ENCODE measurements at places on chromosomes 6 and 20.

DNA sequence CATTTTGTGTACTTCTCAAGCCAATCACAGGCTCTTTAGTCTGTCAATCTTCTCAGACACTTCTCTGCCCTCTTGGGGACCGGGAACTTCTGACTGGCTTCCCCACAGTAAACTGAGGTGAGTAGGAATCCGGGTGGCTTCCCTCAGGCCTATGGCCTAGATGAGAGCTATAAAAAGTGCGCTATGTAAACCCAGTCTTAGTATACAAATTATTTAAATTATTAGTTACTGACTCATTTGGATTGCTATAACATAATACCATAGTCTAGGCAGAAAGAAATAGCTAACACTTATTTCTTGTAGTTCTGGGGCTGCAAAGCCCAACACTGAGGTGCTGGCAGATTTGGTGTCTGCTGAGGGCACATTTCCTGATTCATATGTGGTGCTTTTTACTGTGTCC, 109.2 kb upstream of the MCHR2 start:
- no peak for DNase-seq

- DNase-seq = no peak
These were observed 88.1 kb downstream of the ERMARD start for GRCh38 chr6:169839493-169839892.

DNA sequence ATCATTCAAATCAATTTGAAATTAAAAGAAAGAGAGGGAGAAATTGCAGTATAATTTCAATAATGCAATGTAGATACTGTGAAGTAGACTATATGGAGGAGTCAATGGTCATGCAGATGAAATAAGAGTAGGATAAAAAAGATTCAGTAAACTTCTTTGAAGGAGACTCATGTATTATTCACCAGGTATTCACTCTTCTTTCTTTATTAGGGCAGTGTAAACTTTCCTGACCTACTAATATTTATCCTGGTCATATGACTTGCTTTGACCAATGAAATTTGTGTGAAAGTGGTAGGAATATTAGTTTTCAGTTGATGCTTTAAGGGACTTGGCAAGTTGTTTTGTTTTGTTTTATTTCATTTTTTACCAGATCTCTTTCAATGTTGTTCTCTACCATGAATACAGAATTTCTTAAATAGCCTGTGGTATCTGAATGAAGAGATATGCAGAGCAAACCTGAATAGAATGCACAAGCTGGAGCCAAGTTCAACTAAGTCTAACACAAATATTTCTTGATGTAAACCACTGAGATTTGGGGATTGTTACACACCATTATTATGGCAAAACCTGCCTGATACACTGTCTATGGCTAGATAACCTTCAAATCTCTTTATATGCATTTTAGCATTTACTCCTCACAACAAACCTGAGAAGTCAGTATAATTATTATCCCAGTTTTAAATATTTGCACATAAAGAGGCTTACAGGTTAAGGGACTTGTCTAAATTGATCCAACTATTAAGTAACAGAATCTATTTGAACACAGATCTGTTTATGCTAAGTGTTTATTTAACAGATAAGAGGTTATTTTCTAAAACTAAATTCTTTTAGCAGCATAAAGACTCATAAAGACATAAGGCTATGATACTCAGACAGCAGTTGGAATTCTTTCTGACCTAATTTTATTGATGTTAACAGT, 311.2 kb downstream of the PKHD1 start:
- DNase-seq = no peak

- DNase-seq = no peak
These were observed 290.3 kb downstream of the UBE3D start for GRCh38 chr6:82775361-82775760.

- no peak for DNase-seq
These were observed 73.7 kb downstream of the TPD52L1 start for GRCh38 chr6:125227244-125227643.

GRCh38 chr6:110495949-110496348, 19.5 kb upstream of the SLC22A16 start:
- DNase-seq = no peak

DNA sequence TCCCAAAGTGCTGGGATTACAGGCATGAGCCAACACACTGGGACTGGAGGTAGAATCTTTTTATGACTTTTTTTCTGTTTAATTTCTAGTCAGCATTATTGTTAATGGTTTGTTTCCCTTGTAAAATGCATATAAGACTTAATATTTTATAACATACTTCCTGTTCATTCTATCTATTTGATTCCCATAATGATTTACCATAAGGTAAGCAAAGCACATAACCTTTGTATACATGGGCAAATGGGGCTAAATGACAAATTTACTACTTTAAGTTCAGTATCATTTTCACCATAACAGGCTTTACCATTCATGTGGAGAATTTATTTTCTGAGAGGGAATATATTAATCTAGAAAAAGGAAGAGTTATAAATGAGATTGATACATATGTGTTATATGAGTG, 24.3 kb downstream of the VTA1 start:
- DNase-seq = no peak

- DNase-seq = no peak
These were observed 9.1 kb downstream of the CHRNA4 start for GRCh38 chr20:63351811-63352591.

GRCh38 chr20:18914796-18915195, 101.2 kb downstream of the SCP2D1 start:
- no peak for DNase-seq

- DNase-seq = no peak
These were observed 269.5 kb upstream of the ARID1B start for GRCh38 chr6:156507656-156508055.

- no peak for DNase-seq
These were observed 239.6 kb downstream of the ERMARD start for GRCh38 chr6:169991031-169991390.

- peak; percentile 65 for DNase-seq
These were observed 44.8 kb downstream of the STK4 start for GRCh38 chr20:45011108-45011526.

DNA sequence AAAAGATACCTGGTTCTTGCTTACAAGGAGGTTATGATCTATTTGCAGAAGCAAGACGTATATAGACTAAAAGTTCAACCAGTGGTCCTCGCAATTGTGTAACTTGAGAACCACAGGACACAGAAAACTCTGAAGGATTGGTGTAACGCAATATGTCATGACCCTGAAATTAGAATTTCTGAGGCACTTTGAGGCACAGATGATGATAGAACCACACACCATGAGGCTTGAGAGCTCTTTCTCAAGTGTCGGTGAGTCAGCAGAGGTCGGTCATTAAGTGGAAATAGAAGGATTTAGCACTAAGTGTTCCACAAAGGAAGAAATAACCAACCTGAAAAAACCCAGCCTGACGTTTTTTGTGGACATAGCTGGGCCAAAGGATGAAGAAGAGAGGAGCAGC, 15.3 kb upstream of the CCN2 start:
- no peak for DNase-seq

GRCh38 chr6:169668203-169668847, 33.5 kb downstream of the WDR27 start:
- DNase-seq = no peak

- DNase-seq = peak; percentile 4
These were observed 27.8 kb downstream of the ASIP start for GRCh38 chr20:34268851-34269636.

- no peak for DNase-seq
These were observed 4.4 kb upstream of the KCNS1 start for GRCh38 chr20:45105317-45105716.

Data from CD4-positive, alpha-beta T cell treated with Interleukin-2 at 100 ng/mL for 4 hours (primary cell).